ENCODE measurements at places on chromosomes 11 and 22.

GRCh38 chr22:19174106-19175025 lies 4.2 kb downstream of the SLC25A1 start:
- no peak for DNase-seq

- DNase-seq = no peak
Observed at GRCh38 chr11:70242885-70243284, 27.6 kb upstream of the PPFIA1 start.

GRCh38 chr11:57358543-57358961 lies 20.4 kb downstream of the P2RX3 start:
- no peak for DNase-seq

DNA sequence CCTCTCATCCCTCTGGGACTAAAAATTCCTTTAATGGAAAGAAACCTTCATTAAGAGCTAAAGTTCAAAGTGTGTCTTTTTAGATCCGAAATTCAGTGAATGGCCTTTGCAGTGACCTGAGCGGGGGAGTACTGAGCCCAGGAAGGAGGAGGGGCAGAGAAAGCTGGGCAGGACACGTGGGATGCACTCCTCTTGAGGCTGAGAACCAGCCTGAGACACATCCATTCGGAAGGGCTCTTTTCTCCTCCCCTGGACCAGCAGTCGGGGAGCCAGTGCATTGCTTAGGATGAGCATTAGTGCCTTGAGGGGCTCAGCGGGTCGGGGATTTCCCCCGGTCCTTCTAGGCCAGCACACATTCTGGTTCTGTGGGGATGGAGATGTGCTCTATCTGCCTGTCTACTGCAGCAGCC lies 258.9 kb upstream of the B3GAT1 start:
- no peak for DNase-seq

- no peak for DNase-seq
Observed at GRCh38 chr11:6303661-6304060, 16.6 kb downstream of the CAVIN3 start.

GRCh38 chr11:11535611-11536010 lies 86.2 kb downstream of the GALNT18 start:
- no peak for DNase-seq

All from D721Med (cell line).